Stomach (tissue), 19 donors: ENCODE measurements at places on chromosomes 16 and 17. TPM values are rescaled to one million over a fixed set of nuclear protein-coding genes. Genes with fewer than 3 reads are reported as not detected.

GRCh38 chr17:6699997-6700947, 12.9 kb downstream of the SLC13A5 start:
- DNase-seq, result peak; percentile 48

DNA sequence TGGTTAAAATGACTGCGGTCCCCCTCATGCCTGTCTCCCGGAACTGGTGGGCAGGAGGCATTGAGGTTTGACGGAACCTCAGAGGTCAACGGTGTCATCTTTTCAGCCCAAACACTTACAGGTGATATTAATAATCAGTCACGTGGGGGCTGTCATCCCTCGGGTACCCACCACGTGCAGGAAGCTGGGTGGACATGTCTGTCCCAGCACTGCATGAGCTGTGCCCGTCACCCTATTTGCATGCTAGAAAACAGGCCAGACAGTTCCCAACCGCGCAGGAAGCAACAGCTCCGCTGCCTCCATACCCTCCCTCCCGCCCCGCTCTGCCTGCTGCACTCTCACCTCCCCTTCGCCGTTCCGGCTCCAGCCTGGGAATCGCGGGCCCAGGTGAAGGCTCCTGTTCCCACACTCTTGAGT, 1.4 kb downstream of the SYNGR3 start:
- peak; percentile 51 for DNase-seq

DNA sequence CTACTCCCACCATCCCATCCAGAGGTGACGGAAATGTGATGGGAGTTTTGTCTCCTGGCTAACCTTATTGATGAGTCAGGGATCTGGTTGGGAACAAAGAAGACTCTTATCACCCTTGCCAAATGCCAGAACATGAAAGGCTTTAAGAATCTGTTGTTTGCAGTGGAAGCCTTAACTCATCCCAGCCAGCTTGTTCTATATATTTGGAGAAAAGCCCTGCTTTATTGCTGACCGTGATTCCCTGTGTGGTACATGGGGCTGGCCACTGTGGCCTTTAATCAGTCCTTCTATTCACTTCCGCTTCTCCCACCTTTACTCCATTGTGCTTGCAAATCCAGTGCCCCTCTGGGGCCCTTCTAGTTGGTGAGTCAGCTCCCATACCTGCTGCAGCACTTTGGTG, 156.6 kb downstream of the PHKB start:
- peak; percentile 62 for DNase-seq

DNA sequence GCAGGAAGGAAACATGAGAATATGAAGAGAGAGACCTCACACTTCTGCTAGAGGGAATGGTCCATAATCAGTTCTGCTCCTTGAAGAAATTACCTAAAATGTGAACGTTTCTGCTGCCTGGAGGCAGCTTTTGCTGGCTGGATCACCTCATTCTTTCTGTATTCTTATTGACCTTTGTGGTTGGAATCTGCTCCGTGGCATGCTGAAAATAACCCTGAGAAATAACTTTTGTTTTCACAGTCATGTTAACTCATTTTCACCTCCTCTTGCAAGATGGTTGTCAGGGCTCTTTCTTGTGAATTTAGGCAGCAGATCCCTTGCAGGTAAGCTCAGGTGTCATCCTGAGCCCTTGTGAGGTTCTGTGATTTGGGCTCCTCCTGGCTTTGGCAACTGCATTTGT, 70.2 kb downstream of the IRF8 start:
- no peak for DNase-seq

MFAP4 gene
- total RNA-seq, result 54.5 TPM

- no peak for DNase-seq
Measured at GRCh38 chr17:1498869-1499268, 6.4 kb upstream of the MYO1C start.

DNA sequence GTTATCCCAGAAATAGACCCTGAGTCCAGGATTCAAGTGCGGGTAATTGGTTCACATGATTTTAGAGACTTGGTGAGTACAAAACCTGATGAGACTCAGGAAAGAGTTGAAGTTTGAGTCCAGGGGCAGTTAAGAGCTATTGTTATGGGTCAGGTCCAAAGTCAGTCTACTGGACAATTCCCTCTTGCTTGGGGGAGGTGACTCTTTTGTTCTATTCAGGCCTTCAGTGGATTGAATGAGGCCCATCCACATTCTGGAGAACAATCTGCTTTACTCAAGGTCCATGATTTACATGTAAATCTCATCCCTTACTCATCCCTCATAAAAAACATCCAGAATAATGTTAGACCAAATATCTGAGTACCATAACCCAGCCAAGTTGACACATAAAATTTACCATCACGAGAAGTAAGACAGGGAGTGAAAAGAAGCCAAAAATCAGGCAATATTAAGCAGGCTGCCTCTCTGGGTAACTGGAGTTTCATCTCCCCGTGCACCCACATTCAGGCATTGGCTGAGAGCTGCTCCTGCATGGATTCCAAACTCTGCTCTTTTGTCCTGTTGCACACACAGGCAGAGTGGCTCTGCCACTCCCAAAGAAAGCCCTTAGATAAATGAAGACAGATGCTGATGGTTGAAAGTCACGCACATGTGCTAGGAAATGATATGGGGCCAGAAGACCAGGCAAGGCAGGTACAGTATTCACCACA, 156.0 kb upstream of the SALL1 start:
- no peak for DNase-seq

RHBDL3 gene
- total RNA-seq, result not detected

DNA sequence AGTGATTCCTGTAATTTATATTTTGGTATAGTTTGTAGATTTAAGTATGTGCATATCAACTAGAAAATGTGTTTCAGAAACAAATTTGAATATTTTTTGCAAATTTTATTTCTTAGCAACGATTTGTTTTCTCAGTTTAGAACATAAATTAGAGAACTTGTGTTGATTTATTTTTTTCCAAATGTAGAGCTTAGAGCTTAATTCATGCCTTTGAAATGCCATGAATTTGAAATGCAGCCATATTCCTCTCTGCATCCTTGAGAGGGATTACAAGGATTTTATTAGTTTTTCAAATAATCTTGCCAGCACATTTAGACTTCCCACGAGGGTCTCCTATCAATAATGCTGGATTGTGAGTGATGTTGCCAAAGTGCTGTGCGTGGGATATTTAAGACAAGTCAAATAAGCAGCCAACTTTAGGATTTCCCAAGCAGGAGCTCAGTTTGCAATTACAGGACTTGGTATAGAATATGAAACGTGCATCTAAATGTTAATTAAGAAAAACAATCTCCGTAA, 6.7 kb upstream of the SMPD3 start:
- DNase-seq, result no peak

GRCh38 chr16:25210758-25211157, 6.0 kb upstream of the AQP8 start:
- no peak for DNase-seq

GRCh38 chr17:35210741-35211140, 16.5 kb upstream of the SLC35G3 start:
- no peak for DNase-seq

DNA sequence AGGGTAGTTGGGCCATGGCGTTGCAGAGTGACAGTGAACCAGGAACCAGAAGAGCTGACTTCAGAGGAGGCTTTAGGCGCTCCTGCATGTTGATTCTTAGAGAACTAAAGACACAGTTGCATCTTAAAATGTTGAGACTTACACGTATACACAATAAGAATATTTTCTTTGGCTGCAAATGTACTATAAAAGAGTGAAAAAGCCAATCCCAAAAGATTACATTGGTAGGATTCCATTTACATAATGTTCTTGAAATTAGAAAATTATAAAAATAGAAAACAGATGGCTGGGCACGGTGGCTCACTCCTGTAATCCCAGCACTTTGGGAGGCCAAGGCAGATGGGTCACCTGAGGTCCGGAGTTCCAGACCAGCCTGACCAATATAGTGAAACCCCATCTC, 738.8 kb downstream of the WWOX start:
- no peak for DNase-seq

DNA sequence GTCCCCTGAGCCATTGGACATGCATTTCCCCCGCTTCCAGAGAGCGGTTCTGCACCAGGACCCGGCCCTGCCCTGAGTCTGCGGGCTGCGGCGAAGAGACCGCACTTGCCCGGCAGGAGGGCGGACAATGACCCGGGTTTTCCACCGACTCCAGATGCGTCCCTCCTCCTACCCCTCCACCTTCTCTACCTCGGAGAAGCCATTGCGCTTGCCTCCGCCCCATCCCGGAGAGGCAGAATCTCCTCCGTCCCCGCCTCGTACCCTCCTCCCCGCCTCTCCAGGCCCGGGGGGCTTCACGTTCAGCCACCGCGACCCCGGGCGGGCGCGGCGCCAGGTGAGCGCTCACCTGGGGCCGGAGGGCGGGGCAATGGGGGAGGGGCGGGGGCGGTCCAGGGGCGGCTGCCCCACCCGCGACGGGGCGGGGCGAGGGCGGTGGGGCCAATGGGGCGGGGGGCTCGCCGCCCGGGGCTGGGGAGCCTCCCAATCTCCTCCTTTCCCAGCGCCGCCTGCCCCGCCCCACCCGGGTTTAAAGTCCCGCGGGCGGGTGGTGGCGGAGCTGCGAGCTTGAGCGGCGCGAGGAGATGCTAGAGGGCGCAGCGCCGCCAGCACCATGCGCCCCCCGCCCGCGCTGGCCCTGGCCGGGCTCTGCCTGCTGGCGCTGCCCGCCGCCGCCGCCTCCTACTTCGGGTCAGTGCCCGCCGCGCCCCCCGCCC, at the start of gene WNT9B:
TSS of gene WNT9B (plus strand) at position 555 of the 713 bp plus-strand sequence. CDS start at position 611, 56 bp downstream.
- peak; percentile 57 for DNase-seq

GRCh38 chr16:22635357-22635761, 124.7 kb downstream of the NPIPB5 start:
- DNase-seq, result no peak

MCRIP1 gene
- total RNA-seq, result 51.0 TPM

DNA sequence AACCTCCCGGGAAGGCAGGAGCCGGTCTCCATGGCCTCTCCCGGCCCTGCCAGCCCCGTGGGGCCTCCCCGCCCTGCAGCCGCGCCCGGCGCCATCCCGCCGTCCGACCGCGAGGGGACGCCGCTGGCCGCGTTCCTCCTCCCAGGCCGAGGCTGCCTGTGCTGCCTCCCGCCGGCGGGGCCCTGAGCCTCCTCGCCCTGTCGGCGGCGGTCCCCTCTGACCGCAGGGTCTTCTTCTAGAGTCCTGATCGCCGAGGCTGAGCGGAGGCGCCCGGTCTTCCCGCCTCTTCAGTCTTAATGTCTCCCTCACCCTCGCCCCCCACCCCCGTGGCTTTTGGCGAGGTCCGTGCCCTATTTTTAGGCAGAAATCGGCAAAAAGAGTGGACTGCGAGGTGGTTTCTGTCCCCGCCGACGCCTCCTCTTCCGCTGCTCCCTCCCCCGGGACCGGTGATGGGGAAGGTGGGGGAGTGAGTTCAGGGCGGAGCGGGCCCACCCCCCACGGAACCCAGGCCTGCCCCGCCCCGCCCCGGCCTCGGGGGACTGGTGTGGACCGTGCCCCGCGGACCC, 794 bp upstream of the CPNE7 start:
- peak; percentile 77 for DNase-seq

GRCh38 chr16:86347090-86347489, 163.2 kb upstream of the FOXF1 start:
- DNase-seq, result no peak

DNA sequence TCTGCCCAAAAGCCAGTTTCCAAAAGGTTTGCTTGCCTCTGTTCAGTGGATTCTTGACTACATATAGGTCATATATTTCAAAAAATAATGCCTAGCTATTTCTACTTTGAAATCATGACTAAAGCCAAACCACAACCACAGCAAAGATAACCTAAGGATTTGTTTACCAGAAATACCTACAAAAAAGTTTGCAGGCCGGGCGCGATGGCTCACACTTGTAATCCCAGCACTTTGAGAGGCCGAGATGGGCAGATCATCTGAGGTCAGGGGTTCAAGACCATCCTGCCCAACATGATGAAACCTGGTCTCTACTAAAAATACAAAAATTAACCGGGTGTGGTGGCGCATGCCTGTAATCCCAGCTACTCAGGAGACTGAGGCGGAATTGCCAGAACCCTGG, 15.2 kb downstream of the CARHSP1 start:
- no peak for DNase-seq

DNA sequence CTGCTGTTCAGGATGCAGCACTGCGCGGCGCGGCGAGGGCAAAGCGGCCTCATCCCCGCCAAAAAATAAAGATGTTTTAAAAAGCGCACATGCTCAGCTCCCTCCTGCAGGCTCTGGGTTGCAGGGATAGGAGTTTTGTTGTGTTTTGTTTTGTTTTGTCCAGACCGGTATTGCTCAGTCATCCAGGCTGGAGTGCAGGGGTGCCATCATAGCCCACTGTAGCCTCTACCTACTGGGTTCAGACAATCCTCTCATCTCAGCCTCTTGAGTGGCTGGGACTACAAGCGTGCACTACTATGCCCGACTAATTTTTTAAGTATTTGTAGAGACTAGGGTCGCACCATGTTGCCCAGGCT, 636 bp downstream of the WWOX start:
- no peak for DNase-seq

DNA sequence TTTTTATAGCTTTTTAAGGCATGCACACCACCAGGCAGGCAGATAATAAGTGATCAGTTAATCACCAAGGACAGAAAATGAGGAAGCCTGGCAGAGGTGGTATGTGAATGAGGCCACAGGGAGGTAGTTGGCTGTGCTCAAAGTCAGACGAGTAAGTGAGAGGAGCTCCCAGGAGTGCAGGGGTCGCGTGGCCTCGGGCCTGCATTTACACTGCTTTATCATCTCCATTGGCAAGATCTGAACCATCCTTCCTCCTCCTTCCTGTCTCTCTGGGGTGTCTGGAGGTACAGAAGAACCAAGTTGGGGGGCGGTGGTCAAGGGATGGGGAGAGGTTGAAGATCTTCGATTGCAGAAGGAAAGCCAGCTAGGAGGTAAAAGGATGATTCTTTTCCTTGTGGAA, 320.1 kb downstream of the SOX9 start:
- no peak for DNase-seq

DNA sequence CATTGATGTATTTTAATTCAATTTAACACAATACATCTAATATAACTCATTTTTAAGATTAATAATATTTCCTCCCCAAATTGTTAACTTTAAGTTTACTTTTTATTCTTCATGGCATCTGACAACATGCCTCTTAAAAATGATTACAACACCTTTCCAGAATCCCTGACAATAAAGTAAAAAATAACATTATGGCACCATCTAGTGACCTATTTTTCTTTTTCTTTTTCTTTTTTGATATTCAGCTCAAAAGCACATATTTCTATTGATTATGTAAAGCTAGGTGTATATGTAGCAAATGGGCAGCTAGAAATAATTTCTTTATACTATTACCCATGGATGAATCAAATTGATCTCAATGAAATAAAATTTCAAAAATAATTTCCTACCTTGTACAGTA, 834.3 kb upstream of the CDH8 start:
- no peak for DNase-seq

SPATA32 gene
- total RNA-seq, result not detected

CCDC40 gene
- 3.5 TPM for total RNA-seq

KIF2B gene
- total RNA-seq, result not detected

DNA sequence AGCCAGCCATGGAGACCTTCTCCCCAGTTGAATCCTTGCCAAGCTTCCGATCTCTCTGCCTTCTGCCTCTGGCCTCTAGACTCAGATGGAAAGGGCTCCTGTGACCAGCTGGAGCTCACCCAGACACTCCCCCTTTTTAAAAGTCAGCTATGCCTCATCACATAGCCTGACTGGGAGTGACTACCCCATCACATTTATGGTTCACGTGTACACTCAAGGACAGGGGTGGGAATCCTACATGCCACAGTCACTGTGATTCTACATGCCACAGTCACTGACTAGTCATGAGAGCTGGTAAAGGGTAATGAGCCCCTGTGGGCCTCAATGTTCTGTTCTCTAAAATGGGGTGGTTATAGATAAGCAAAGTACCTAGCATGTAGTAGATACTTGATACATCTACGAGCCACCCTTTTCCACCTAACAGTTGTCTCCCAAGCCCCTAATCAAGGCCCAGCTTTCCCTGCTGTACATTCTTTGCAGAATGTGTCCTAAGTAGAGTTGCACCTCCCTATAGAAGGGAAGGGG, 85.1 kb downstream of the RGS9 start:
- DNase-seq, result no peak

IRF8 gene
- 49.8 TPM for total RNA-seq

AOC3 gene
- total RNA-seq, result 20.9 TPM
